Stimulated activated CD4-positive, alpha-beta T cell treated with anti-CD3 and anti-CD28 coated beads, Interleukin-12 subunit alpha, Interleukin-12 subunit beta, amount 100 ng/mL, for 24 hours (primary cell): ENCODE measurements at places on chromosomes 3 and 15.

GRCh38 chr3:166223120-166223519 lies 385.9 kb upstream of the BCHE start:
- no peak for DNase-seq

GRCh38 chr3:13976469-13976868 lies 96.6 kb upstream of the WNT7A start:
- DNase-seq: no peak

- no peak for DNase-seq
These were observed 449.8 kb downstream of the TAFA4 start for GRCh38 chr3:68482565-68482964.

- DNase-seq: no peak
These were observed 80.3 kb downstream of the FLNB start for GRCh38 chr3:58088501-58088900.

DNA sequence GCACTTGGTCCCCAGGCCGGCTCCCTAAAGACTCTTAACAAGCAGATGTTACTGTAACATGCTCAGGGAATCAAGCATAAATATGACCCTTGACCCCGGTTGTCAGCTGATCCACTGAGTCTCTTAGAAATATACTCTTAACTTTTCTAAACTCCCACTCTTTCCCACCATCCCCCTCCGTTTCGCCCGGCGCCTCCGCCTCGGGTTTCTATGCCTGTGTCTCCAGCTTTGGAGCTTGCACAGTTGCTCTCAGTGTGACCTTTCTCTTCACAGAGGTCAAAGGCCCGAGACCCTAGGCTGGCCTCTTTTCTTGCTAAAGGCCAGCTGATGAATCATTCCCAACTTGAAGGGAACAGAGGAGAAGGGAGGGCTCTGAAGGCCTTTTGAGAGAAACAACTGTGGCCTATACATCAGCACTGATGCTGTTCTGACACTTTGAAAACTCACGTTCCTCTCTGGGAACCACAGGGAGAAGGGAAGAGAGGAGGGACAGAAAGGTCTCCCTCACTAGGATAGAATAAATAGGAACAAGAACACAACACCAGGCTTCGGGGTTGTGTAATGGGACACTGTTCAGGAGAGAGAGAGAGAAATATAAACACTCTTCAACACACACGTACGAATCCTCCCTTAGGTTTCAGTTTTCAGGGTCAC lies 484.5 kb upstream of the NR2F2 start:
- DNase-seq: no peak

DNA sequence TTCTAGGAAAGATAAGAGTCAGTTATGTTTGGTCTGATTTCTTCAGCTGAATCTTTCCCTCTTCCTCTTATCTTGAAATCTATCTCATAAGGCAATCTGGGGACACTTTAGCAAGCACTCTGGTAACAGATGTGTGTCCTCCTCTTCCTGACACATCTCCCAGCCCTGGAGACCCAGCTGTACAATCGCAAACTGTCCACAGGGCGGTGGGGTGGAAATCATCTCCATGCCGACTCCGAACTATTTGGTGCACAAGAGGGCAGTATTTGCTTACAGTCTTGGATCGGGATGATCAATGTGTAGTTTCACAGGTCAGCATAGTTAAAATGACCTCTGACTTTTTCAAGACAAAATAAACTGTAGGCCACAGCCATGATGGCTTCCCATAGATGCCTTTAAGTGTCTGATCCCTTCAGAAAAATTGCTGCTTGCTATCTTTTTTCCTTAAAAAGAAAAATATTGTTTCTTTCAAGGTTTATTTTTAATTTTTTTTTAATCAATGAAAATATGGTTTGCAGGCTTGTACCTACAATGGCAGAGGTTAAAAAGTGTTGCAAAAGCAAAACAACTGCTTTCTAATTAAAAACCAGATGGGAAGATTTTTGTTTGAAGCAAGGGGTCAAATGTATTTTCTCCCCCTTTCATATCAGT lies 17.7 kb downstream of the EEFSEC start:
- DNase-seq: no peak
